Inflammatory macrophage treated with lipopolysaccharide for 1 hour (primary cell): ENCODE measurements at places on chromosomes 6 and 20.
A peak's percentile ranks its signal among the peaks of the same experiment; 100 is the strongest.

DNA sequence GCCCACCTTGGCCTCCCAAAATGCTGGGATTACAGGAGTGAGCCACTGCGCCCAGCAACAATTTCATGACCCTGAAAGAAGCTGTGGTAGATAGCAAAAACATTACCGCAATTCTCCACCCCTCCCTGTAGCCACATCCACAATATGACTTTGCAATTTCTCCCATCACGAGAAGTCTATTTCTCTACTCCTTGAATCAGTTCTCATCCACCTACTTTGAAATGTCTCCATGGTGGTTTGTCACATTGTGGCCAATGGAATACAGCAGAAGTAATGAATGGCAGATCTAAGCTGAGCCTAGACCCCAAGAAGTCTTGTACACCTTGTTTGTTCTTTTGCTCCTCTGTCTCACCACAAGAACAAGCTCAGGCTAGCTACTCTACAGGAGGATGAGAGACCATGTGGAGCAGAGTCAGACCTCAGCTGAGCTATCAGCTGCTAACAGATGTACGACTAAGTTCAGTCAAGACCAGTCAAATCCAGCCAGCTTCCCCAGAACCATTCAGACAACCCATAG is 6.3 kb downstream of the OXT start:
- DNase-seq: no peak

GRCh38 chr6:50792771-50793170 is 25.9 kb upstream of the TFAP2B start:
- DNase-seq: no peak

DNA sequence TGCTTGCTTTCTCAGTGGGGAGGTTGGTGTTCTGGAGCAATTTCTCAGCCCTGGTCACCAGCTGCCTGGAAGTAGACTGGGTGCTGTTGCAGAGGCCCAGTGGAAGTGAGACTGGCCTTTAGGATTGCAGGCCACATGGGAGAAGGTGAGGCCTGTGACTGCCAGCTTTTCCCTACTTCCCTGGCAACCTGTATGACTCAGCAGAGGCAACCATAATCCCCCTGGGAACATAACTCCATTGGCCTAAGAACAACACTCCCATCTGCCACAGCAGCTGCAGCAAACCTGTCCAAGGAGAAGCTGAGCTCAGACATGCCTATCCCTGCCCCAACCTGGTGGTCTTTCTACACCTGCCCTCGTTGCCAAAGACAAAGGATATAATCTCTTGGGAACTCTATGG is 473.5 kb upstream of the SPTLC3 start:
- DNase-seq: no peak

DNA sequence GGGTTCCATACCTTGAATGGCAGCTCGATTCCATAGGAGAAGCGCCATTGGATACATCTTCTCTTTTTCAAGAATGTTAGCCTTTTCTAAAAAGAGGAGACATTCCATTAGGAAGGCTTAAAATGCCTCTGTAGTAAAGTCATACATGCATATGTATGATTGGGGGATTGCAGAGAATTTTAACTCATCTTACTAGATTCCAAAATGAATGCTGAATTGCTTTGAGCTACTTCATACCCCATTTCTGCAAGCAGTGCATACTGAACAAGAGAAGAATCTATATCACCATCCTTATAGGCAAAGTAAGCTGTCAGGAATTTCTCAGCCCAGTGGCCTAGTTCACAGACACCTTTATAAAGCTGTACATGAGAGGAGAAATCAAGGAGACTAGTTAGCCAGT is 80.3 kb downstream of the NDUFAF5 start:
- DNase-seq: no peak

DNA sequence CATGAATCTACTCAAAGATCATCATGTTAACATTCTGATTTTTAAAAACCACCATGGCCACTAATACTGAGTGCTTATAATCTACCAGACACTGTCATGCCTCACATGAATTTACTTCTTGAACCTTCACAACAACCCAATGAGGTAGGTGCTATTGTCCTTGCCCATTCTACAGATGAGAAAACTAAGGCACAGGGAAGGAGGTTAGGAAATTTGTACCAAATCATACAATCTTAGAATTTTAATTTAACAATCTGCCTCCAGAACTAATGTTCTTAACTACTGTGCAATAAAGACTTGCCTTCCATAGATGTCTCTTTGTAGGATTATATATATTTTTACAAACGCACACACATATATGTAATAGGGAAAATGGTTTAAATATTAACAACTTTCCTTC is 269.5 kb downstream of the ALDH8A1 start:
- no peak for DNase-seq

GRCh38 chr6:169641461-169642085 is 60.3 kb downstream of the WDR27 start:
- DNase-seq: no peak

GRCh38 chr6:17869010-17869752 is 118.3 kb downstream of the KIF13A start:
- no peak for DNase-seq

- DNase-seq: no peak
These were observed 62.4 kb upstream of the GMDS start for GRCh38 chr6:2307799-2308198.

DNA sequence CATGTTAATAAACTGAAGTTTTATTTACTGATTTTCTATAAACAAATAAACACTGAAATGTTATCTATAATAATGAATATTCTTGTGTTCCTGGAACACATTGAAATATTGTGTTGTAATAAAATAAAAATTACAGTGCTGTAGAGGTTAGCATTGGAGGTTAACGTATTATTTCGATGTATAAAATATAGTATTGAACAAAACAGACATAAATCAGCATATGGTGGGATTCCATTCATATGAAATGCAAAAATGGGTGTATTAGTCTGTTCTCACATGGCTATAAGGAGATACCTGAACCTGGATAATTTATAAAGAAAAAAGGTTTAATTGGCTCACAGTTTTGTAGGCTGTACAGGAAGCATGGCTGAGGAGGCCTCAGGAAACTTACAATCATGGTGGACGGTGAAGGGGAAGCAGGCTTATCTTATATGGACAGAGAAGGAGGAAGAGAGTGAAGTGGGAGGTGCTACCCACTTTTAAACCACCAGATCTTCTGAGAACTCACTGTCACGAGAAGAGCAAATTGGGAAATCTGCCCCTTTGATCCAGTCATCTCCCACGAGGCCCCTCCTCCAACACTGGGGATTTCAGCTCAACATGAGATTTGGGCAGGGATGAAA is 24.6 kb upstream of the BMP6 start:
- DNase-seq: peak; percentile 83

- DNase-seq: peak; percentile 20
These were observed 9.1 kb downstream of the SLC18B1 start for GRCh38 chr6:132789396-132789776.

GRCh38 chr6:151323791-151324487 is 67.4 kb downstream of the ZBTB2 start:
- peak; percentile 17 for DNase-seq

GRCh38 chr20:3172126-3172932 is 1.0 kb downstream of the LZTS3 start:
- DNase-seq: no peak

DNA sequence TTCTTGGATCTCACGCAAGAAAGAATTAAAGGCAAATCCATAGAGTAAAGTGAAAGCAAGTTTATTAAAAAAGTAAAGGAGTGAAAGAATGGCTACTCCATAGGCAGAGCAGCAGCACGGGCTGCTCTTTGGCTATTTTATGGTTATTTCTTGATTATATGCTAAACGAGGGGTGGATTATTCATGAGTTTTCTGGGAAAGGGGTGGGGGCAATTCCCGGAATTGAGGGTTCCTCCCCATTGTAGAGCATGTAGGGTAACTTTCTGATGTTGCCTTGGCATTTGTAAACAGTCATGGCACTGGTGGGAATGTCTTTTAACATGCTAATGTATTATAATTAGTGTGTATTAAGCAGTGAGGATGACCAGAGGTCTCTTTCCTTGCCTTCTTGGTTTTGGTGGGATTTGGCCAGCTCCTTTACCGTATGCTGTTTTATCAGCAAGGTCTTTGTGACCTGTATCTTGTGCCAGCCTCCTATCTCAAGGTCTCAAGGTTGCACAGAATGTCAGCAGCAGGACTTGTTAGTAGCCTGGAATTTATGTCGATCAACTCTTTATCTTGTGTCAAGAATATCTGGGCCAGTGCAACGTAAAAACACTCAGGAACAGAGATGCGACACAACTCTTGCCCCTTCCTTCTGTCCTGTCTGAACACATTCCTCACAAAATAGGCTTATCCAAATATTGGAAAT is 931.4 kb downstream of the QKI start:
- no peak for DNase-seq

GRCh38 chr6:109164331-109164730 is 69.0 kb downstream of the CEP57L1 start:
- DNase-seq: no peak

GRCh38 chr6:131828080-131828479 is 20.3 kb downstream of the ENPP1 start:
- no peak for DNase-seq
